ENCODE measurements at places on chromosomes 2 and 18.

DNA sequence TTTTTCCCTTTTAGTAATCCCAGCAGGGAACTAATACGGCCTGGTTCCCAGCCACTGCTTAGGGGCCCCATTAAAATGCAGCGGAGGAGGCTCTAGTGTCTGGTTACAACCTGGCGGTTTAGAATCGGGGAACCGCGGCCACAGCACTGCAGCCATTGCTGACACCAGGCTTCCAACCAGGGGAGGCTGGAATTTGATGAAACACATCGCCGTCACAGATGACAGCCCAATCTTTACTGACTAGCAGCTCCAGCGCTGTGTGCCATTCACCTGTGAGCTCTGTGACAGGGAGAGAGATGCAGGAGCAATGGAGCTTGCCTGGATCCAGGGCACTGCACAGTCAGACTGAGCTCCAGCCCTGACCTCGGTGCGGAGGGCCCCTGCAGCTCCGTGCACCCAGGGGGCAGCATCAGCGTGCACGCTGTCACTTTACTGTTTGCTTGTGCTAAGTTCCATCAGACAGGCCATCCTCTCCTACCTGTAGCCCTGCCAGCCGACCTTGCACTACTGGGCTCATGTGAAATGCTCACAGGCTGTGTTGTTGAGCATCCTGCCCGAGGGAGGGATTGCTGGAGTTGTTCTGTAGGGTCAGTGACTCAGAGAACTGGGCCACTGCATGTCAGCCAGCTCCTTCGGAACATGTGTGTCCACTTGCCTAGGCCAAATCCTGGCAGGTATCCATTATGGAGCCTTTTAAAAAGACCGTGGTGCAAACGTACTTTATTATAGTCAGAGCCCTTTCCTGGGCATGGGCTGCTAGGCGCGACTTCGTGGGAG, 203.5 kb downstream of the SEPTIN10 start:
- no peak overlapping the region for H3K27ac ChIP-seq
- no peaks in the 10 kb centered on the region for H3K36me3 ChIP-seq
- DNase-seq = no peak
- no peaks in the 10 kb centered on the region for H3K27me3 ChIP-seq
- H3K4me1 ChIP-seq = no peaks in the 10 kb centered on the region

- DNase-seq = no peak
- H3K27ac ChIP-seq = no peak overlapping the region
- H3K27me3 ChIP-seq = peaks cover 5% of the 10 kb centered on the region
- no peak overlapping the region for H3K4me3 ChIP-seq
Measured at GRCh38 chr2:117644403-117644802, 170.1 kb upstream of the DDX18 start.

DNA sequence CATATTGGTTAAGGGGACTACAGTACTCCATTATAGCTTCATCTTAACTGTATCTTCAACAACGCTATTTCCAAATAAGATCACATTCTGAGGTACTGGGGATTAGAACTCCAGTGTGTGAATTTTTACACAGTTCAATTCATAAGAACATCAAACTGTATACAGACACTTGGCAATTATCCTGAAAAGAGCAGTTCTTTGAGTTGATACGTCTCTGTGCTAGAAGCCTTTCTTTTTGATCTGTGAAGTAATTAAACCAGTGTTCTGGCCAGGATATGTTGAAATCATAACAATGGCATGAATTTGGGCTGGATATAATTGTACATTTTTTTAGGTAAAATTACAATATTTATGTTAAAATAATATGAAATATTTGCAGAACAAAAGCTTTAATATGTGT, 93.5 kb upstream of the ITPRID2 start:
- peaks cover 2% of the 10 kb centered on the region for H3K27me3 ChIP-seq
- no peaks in the 10 kb centered on the region for H3K4me1 ChIP-seq
- H3K4me3 ChIP-seq = no peak overlapping the region
- no peak overlapping the region for H3K27ac ChIP-seq
- no peak for DNase-seq

- H3K27ac ChIP-seq = no peak overlapping the region
- H3K27me3 ChIP-seq = no peaks in the 10 kb centered on the region
- no peaks in the 10 kb centered on the region for H3K36me3 ChIP-seq
- no peaks in the 10 kb centered on the region for H3K4me1 ChIP-seq
- DNase-seq = no peak
Measured at GRCh38 chr18:68041327-68041726, 524.8 kb upstream of the DSEL start.

GRCh38 chr2:176111309-176111663, 4.2 kb downstream of the HOXD11 start:
- H3K4me1 ChIP-seq = peaks cover 13% of the 10 kb centered on the region
- H3K36me3 ChIP-seq = peaks cover 6% of the 10 kb centered on the region
- peaks cover 75% of the 10 kb centered on the region for H3K27me3 ChIP-seq
- no peak overlapping the region for H3K27ac ChIP-seq
- DNase-seq = no peak

GRCh38 chr2:216159646-216160045, 50.5 kb downstream of the XRCC5 start:
- no peak overlapping the region for H3K27ac ChIP-seq
- H3K4me3 ChIP-seq = no peak overlapping the region
- no peak for DNase-seq
- H3K4me1 ChIP-seq = peaks cover 22% of the 10 kb centered on the region
- H3K36me3 ChIP-seq = peaks cover 64% of the 10 kb centered on the region

DNA sequence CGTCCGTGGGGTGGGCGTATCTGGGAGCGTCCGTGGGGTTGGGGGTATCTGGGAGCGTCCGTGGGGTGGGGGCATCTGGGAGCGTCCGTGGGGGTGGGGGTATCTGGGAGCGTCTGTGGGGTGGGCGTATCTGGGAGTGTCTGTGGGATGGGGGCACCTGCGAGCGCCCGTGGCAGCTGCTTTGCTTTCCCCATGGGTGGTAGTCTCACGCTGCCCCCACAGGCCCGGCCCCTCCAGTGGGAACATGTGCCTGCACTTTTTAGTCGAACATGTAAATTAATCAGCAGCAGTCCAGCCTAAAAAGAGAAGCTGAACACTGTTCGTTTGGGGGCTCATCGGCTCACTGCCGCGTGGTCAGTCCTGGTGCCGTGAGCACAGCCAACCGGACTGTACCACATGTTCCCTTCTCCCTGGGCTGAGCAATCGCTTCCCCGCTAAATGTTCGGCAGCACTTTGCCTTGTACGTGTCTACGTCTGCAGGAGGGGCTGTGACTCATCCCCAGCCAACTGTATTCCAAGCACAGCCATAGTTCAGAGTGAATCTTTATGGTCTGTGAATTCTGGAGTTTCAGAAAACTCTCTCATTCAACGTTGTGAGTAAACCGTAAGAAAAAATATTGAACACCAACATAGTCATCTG, 271.5 kb downstream of the AGAP1 start:
- H3K4me3 ChIP-seq = no peak overlapping the region
- H3K4me1 ChIP-seq = peaks cover 5% of the 10 kb centered on the region
- no peak overlapping the region for H3K27ac ChIP-seq
- DNase-seq = no peak

DNA sequence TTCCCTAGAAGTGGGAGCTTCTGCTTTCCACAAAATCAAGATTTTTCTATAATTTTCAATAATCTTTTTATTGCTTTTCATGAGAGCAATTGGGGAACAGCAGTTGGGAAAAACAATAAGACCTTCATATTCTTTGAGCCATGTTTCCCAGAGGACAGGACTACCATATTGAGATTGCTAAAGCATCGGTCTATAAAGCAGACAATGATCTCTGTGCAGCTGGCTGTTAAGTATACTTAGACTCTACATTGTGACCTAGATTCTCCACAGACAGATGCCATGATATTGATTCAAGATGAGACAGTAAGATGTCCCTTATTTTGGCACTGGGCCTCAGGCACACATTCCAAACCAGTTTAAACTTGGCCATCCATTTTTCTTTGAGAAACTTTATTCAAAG, 1178.7 kb downstream of the SUCLG1 start:
- no peak overlapping the region for H3K27ac ChIP-seq
- H3K4me3 ChIP-seq = no peak overlapping the region
- DNase-seq = no peak
- no peaks in the 10 kb centered on the region for H3K4me1 ChIP-seq

- no peaks in the 10 kb centered on the region for H3K27me3 ChIP-seq
- H3K4me1 ChIP-seq = peaks cover 31% of the 10 kb centered on the region
- DNase-seq = no peak
- no peak overlapping the region for H3K4me3 ChIP-seq
Measured at GRCh38 chr2:191187105-191187829, 36.5 kb upstream of the STAT4 start.

- no peaks in the 10 kb centered on the region for H3K36me3 ChIP-seq
- H3K4me1 ChIP-seq = peaks cover 21% of the 10 kb centered on the region
- no peak overlapping the region for H3K4me3 ChIP-seq
- no peak for DNase-seq
Measured at GRCh38 chr18:44548291-44549221, 132.1 kb upstream of the SETBP1 start.

GRCh38 chr18:77522051-77522675, 272.5 kb downstream of the GALR1 start:
- no peak overlapping the region for H3K27ac ChIP-seq
- H3K36me3 ChIP-seq = no peaks in the 10 kb centered on the region
- H3K4me3 ChIP-seq = no peak overlapping the region
- DNase-seq = no peak
- H3K4me1 ChIP-seq = no peaks in the 10 kb centered on the region

GRCh38 chr18:46274266-46274665, 170.1 kb downstream of the HAUS1 start:
- DNase-seq = no peak
- H3K4me3 ChIP-seq = no peak overlapping the region
- no peaks in the 10 kb centered on the region for H3K36me3 ChIP-seq
- peaks cover 24% of the 10 kb centered on the region for H3K4me1 ChIP-seq
- no peaks in the 10 kb centered on the region for H3K27me3 ChIP-seq
- H3K27ac ChIP-seq = peak overlapping the region; percentile 3

DNA sequence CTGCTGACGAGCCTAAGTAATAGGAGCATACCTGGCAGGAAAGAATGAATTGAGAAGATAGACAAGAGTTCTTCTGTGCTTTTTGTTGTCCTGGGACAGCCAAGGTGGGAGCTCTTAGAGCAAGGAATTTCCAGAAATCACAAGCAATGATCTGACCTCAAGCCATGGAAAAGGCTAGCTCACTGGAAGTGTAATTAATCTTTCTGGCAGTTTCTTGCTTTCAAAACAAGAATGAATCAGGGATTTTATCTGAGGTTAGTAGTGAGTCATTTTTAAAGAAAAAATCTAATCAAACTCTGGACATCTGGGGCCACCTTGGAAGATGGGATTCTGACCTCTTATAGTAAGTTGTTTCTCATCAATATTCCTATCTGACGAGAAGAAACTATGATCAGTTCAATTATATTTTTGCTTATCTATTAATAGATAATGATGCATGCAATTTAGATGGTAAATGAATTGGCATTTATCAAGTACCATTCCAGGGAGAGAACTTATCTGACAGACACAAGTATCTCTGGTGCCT, 98.0 kb downstream of the ADCYAP1 start:
- H3K4me1 ChIP-seq = no peaks in the 10 kb centered on the region
- no peak for DNase-seq
- no peaks in the 10 kb centered on the region for H3K36me3 ChIP-seq
- H3K27me3 ChIP-seq = no peaks in the 10 kb centered on the region
- no peak overlapping the region for H3K4me3 ChIP-seq

DNA sequence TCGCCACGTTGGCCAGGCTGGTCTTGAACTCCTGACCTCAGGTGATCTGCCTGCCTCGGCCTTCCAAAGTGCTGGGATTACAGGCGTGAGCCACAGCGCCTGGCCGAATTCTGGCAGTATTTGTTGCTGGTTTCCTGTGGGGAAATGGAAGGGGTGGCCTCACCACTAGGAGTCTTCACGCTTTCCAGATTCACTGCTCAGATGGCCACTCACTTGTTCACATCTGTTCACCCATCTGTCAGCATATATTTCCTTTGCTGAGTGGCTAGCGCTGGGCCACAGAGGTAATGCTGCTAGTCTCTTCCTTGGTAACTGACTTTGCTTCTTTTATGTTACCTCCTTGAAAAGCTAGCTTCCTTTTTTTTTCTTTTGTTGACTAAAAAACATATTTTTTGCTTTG, 27.2 kb downstream of the TMEM177 start:
- no peak for DNase-seq
- no peak overlapping the region for H3K27ac ChIP-seq
- H3K36me3 ChIP-seq = no peaks in the 10 kb centered on the region
- H3K4me3 ChIP-seq = no peak overlapping the region
- H3K27me3 ChIP-seq = peaks cover 4% of the 10 kb centered on the region
- H3K4me1 ChIP-seq = peaks cover 8% of the 10 kb centered on the region

DNA sequence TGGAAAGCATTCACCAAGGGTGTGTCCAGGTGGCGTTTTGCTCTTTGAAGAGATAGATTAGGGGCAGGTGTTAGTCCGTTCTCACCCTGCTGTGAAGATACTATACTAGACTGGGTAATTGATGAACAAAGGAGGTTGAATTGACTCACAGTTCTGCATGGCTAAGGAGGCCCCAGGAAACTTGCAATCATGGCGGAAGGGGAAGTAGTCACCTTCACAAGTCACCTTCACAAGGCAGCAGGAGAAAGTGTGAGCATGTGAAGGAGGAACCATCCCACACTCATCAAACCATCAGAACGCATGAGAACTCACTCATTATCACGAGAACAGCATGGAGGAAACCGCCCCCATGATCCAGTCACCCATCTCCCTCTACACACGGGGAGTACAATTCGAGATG, 135.7 kb upstream of the NFATC1 start:
- H3K4me1 ChIP-seq = no peaks in the 10 kb centered on the region
- no peak overlapping the region for H3K27ac ChIP-seq
- H3K36me3 ChIP-seq = peaks cover 27% of the 10 kb centered on the region

- no peak within 1 kb of the TSS for H3K4me3 ChIP-seq
- peaks cover 6% of the 10 kb centered on the region for H3K27me3 ChIP-seq
- no peak within 1 kb of the TSS for H3K27ac ChIP-seq
- no peaks in the 10 kb centered on the region for H3K4me1 ChIP-seq
- H3K36me3 ChIP-seq = no peaks in the 10 kb centered on the region
Measured at GRCh38 chr18:34709750-34710441, at the start of gene DTNA. Gene DTNA, plus strand, starts transcription at chr18:34710298. Its CDS starts 45,679 bp downstream, at chr18:34755977.

- no peak overlapping the region for H3K27ac ChIP-seq
- no peaks in the 10 kb centered on the region for H3K36me3 ChIP-seq
- no peak for DNase-seq
- H3K4me1 ChIP-seq = no peaks in the 10 kb centered on the region
- H3K27me3 ChIP-seq = peaks cover 5% of the 10 kb centered on the region
Measured at GRCh38 chr2:74751981-74752851, 81.7 kb upstream of the HK2 start.

DNA sequence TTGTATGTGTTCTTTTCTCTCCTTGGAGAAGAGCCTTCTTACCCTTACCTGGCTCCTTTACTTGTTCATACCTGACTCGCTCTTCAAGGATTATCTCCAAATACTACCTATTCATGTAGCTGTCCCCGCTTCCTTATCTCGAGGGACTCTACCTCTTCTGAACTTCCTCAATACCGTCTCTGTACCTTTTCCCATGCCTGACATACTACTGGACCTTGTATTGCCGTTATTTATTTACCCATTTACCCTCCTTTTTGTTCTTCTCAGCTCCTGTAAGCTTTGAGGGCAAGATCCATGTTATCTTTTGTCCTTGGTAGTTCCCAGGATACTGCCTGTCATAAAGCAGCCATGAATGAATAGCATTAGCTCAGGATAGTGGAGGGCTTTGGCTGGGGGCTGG, 32.5 kb downstream of the KCNS3 start:
- H3K4me3 ChIP-seq = no peak overlapping the region
- H3K36me3 ChIP-seq = no peaks in the 10 kb centered on the region
- no peak for DNase-seq
- peaks cover 3% of the 10 kb centered on the region for H3K27me3 ChIP-seq
- no peaks in the 10 kb centered on the region for H3K4me1 ChIP-seq
